CD4-positive, alpha-beta T cell treated with Interleukin-2 at 100 ng/mL for 4 hours (primary cell): ENCODE measurements at places on chromosomes 2 and 18.

DNA sequence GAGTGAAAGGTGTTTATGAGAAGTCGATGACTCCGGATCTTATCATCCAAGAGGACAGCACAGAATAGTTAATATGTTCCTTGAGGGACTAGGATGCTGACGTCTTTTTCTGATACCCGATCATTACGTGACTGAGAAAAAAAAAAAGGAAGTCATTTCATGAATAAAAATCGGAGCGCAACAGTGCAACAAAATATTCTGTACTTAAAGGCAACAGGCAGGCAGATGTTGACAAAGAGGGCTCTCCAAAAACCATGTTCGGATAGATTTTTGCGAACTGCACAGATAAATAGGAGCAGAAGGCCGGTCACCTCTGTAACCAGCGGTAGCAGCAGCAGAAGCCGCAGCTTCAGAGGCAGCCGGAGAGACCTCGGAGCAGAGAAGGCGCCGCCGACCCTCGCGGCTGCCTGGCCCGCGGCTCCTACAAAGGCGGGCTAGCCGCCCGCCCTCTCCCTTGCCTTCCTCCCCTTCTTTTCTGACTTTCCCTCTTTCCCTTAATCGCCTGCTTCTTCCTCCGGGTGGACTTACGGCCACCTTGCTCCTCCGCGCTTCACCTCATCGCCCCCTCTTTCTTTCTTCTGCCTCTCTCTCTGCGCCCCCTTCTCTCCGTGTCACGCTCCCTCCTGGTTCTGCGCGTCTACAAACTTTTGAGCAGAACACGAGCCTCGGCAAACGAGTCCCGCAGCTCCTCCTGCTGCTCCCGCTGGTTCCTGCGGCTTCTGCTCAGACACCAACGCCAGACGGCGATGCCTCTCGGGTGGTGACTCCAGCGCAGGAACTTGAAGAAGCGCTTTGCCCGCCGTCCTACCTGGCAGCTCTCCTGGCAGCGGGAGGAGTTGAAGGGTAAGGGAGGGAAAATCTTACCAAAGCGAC lies at the start of gene ADCYAP1:
Gene ADCYAP1, plus strand, starts transcription at position 654 of the 873 bp plus-strand sequence. CDS start 516 bp downstream, outside the sequence.
- DNase-seq, result no peak

- DNase-seq, result no peak
Observed at GRCh38 chr2:177285892-177286715, 21.6 kb upstream of the NFE2L2 start.

GRCh38 chr18:3455090-3455635 lies 5.2 kb downstream of the TGIF1 start:
- DNase-seq, result no peak

GRCh38 chr2:18062892-18063291 lies 184.4 kb downstream of the KCNS3 start:
- no peak for DNase-seq

GRCh38 chr2:219544567-219544966 lies 739 bp downstream of the TMEM198 start:
- DNase-seq, result no peak

GRCh38 chr2:54565551-54565950 lies 109.4 kb downstream of the SPTBN1 start:
- DNase-seq, result no peak

DNA sequence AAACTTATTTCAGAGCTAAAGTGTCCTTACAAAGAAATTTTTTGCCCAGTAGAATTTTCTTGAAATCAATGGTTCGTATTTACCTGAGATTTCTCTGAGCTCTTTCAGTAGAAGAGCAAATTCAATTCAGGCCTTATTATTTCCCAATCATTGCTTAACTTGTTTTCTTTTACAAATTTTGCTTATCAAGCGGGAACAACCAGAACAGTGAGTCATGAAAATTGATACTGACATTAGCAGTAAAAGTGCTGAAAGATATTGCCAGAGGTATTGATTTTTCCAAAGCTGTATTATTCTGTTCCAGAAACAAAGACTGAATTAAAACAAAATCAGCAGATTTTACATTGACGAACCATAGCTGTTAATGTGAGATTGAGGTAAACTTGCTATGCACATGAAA lies 10.1 kb upstream of the RIOK3 start:
- no peak for DNase-seq

GRCh38 chr2:53933329-53933728 lies 37.5 kb downstream of the PSME4 start:
- DNase-seq, result no peak

DNA sequence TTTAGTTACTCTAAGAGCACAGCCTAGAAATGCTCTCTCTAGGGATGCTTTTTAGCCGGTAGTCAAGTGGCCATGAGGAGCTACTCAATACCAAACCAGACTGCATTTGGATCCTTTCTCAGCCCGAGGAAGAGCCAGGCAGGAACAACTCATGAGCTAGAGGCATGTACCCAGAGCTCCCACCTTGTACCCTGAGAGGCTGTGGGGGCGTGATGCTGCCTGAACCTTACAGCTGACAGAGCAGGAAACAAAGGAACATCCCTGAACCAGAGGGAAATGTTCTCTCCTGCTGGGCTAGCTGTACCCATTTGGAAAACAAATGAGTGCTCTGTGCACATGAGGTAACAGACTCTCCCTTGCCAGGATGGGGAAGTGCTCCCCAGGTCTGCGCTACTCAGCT lies 131.6 kb downstream of the OSR1 start:
- no peak for DNase-seq
